Forelimb muscle (tissue), 1 donor: ENCODE measurements at places on chromosomes 5 and 9.

DNA sequence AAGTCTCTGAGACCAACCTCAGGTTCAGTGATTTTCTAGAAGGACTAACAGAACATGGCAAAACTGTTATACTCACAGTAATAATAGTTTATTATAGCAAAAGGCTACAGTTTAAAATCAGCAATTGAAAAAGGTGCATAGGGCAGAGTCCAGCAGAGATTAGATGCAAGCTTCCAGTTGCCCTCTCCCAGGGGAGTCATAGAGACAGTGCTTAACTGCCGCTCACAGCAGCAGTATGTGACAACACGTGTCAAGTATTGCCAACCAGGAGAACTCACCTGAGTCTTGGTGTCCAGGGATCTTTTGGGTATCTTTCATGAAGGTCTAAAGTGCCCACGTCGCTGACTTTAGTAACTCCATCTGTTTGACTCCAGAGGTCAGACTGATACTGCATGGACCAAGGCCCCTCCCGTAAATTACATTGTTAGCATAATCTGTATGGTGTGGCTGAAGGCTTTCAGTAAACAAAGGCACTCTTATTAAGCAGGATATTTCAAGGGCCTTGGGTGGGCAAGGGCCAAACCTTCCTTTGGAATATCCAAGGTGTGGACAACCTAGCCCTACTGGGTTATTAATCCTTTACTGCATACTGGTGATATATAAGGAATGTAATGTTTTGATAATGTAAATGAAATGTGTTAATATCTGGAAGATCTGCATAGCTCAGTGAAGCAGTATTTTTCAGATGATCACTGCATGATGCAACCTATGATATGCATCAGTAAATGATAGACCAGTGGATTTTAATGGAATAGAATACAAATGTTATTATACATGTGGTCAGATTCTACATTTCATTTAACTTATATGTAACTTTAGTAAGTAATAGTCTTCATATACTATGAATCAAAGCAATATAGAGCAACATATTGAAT is 44.0 kb downstream of the RASA1 start:
- DNase-seq, result no peak

DNA sequence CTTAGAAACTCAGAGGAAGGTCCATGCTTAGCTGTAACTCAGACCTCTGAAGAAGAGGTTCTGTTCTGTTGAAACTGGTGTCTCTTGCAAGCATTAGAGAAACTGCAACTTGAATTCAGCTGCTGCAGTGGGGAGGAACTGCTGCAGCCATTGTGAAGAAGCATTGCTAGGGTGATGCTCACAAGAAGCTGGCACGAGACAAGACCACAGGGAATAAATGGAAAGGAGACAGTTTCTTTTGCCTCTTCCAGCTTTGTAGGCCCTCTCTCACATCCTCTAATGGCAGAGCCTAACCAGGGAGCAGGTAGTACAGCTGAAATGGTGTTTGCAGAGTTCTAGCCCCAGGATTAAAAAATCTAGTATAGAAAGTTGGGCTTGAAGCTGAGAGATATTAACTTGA is 148.0 kb upstream of the DMAC1 start:
- DNase-seq, result no peak

- DNase-seq, result no peak
Measured at GRCh38 chr5:52150501-52150900, 637.2 kb upstream of the ITGA1 start.

- DNase-seq, result no peak
Measured at GRCh38 chr9:106619211-106619610, 243.8 kb upstream of the ZNF462 start.

DNA sequence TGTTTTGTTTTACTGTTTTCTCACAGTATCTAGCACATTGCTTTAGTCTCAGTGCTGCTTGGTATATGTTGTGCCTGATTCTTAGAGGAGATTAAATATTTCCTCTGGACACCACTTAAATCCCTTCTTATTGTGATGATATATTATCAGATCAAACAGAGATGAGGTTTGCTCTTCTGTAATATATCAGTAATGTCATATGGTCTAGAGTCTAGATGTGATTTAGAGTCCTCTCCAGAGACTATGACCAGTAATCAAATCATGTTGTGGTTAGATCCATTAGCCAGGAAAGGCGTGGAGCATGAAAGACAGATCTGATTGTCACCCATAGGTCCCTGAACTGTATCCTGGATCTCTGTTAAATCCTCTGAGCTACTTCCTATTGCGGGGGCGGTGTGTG is 24.4 kb downstream of the CAMK4 start:
- no peak for DNase-seq

DNA sequence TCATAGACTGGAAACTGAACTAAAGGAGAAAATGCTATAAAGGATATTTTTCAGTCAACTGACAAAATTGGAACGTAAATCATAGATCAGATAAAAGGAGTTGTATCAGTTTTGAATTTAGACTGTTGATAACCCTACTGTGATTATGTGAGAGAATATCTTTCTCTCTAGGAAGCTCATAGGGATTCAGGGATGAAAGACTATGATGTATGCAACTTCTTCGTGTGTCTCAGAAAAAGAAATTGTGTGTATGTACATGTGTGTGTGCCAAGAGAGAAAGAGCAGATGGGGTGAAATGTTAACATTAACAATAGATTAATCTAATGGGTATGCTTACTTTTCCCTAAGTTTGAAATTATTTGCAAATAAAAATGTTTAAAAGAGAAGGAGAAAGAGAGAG is 30.7 kb upstream of the C5orf58 start:
- DNase-seq, result no peak

GRCh38 chr5:154861946-154862345 is 3.5 kb downstream of the CNOT8 start:
- DNase-seq, result no peak

DNA sequence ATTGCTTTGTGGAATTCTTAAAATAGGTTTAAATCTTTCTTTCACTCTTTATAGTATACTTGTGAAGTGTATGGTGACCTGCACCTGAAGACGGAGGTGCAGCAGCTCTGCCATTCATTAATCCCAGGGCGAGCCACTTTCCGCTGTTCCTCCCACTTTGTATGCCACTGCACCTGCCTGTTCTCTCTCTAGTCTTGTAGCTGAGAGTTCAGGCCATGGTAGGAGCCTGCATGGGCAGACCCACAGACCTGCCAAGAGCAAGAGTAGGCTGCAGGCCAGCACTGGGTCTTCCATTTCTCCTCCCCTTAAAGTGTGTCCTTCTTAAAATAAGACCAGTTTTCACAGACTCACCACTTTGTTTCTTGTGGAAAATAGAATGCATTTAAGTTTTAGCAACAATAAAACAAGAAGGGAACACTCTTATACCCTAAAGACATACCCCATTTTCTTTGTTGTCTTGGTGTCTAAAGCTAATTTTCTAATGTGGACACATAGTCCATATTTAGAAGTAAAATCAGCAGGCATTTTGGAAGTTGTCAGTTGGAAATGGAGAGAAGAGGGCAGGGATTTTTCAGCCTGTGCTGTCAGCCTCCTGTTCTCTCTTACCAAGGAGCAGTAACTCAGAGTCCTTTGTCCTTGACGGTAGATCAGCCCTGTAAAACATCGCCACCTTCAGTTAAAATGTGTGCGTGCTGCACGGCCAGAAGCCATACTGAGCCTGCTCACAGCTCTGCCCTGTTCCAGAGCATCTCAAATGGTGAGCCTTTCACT is 103.2 kb downstream of the SNCAIP start:
- DNase-seq, result no peak

- DNase-seq, result no peak
Measured at GRCh38 chr9:21741151-21741550, 61.3 kb upstream of the MTAP start.

DNA sequence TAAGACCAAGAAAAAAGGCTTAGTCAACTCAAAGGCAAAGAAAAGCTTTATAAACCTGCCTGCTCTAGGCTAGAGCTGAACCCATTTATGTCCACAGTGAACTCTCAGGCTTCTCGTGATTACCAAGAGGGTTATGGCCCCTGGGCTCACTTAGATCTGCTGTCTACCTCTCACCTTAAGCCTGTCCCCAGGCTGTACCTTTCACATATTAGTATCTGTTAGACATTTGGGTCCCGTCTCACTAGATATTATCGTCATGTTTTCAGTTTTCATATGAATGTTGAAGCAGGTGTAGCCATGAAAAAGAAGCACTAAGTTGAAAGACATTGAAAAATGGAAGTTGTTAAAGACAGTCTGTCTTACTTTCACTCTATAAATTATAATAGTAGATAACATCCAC is 75.2 kb upstream of the COX7C start:
- DNase-seq, result no peak

GRCh38 chr5:170885809-170886208 is 24.0 kb downstream of the RANBP17 start:
- no peak for DNase-seq

- no peak for DNase-seq
Measured at GRCh38 chr9:137575364-137575715, 3.4 kb downstream of the DPH7 start.

DNA sequence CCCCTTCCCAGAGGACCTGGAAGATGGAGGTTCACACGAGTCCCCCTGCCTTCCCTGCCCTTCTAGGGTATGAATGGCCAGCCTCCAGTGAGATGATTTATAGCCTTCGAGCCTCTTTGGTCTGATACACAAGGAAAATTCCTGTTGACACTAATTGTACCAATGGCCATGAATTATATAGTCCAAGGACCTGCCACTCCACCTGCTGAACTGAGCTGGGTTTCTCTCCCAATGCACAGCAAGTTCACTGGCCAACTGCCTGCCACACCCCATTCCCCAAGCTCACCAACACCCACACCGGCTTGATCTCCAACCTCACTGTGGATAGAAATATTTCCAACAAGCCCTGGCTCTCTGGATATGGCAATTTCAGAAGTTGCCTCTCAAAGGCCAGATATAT is 9.3 kb upstream of the ADRA1B start:
- no peak for DNase-seq

DNA sequence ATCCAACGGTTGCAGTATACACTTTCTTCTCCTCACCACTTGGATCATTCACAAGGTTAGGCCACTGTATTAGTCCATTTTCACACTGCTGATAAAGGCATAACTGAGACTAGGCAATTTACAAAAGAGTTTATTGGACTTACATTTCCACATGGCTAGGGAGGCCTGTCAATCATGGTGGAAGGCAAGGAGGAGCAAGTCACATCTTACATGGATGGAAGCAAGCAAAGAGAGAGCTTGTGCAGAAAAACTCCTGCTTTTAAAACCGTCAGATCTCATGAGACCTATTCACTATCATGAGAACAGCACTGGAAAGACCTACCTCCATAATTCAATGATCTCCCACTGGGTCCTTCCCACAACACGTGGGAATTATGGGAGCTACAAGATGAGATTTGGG is 81.8 kb upstream of the DAP start:
- DNase-seq, result no peak

DNA sequence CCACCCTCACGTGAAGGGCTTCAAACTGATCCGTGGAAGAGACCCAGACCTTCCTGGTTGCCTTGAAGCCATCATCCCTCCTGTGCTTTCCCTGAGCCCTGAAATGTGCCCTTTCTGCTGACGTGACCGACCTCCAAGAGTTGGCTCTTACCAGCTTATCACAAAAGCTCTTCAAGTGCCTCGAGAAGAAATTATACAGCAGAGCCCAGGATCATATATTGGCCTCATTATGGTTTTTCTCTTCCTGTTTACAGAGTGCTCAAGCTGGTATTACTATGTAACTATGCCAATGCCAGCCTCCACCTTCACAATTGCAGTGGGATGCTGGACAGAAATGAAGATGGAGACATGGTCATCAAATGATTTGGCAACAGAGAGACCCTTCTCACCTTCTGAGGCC is 66.0 kb downstream of the AOPEP start:
- no peak for DNase-seq

GRCh38 chr9:110777196-110777875 is 108.7 kb downstream of the MUSK start:
- no peak for DNase-seq

DNA sequence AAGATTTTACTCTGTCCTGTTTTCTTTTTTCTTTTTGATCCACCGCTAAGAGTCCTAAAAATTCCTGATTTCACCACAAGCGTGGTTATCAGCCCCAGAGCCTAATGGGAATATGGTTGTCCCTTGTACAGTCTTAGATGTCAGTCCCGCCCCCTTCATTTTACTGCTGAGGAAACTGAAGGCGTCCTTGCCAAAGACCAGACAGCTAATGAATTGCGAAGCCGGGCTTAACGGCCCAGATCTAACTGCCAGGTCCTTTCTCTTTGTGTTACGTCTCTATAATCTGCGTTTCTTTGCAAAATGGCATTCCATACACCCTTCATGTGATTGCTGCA is 497 bp downstream of the NSA2 start:
- no peak for DNase-seq

DNA sequence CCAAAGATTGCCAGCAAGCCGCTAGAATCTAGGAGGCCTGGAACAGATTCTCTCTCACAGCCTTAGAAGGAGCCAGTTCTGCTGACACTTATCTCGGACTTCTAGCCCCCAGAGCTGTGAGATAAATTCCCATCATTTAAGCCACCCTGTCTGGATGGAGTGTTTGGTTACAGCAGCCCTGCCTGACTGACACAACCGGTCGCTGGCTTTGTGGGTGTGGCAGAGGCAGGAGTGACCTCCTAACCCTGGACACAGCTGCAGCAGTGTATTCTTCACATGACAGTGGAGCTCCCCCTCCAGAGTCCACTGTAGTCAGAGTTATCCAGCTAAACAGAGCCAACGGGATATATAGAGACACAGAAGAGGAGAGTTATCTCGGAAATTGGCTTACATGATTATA is 21.2 kb upstream of the IL17B start:
- DNase-seq, result peak; percentile 49

DNA sequence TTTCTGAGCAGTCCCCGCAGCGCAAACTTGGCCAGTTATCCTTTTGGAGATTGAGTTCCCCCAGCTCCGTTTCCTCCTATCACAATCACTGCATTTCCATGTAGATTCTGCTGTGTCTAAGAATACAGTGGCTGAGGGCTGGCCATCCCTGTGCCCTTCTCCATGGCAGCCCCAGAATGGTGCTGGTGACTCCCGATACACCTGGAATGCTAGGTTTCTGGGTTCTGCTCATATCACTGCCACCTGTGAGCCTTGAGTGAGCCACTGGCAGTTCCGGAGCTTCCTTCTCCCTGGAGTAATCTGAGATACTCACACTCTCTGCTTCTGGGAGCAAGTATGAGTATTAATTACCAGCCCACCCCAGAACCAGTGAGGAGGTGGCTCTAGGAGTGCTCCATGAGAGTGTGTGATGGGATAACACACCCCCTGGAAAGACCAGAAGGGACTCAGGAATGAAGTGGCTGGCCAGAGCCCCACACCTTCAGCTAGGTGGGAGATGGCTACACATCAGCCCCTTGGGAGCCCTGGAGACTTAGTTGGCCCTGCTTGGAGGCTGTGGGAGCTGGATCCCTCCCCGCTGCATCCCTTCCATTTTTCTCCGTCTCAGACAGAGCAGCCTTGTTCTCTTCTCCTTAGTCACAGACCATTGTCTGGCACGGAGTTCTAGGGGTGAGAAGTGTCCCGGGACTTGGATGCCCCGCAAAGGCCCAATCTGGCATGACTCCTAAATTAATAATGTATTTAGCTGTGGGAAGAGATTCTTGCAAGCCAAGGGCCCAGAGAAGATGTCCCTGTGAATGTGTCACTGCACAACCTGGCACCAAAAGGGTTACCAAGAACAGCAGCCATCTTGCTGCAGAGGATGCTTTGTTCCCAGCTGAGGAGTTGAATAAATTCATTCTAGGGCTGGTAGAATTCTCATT is 4.9 kb downstream of the PCDHGC5 start:
- DNase-seq, result no peak
